ENCODE measurements at places on chromosomes 1 and 21.
A peak's percentile ranks its signal among the peaks of the same experiment; 100 is the strongest.

DNA sequence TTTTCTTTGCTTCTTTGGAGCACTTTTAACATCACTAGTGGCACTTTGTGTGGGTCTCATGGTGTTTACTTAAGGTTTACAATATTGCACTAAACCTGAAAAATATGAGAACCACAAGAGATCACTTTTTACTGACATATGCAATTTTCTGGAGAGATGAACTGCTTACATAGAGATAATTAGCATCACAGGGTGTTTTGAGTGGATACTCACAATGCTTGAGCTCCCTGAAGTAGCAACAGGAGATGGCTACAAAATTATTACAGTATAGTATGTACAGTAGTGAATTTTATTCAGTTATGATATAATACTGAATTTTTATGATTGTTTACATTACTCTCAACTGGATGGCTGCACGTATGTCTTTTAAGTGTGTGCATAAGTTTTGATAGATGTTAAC is 22.6 kb downstream of the RPRD2 start:
- peak; percentile 7 for DNase-seq

DNA sequence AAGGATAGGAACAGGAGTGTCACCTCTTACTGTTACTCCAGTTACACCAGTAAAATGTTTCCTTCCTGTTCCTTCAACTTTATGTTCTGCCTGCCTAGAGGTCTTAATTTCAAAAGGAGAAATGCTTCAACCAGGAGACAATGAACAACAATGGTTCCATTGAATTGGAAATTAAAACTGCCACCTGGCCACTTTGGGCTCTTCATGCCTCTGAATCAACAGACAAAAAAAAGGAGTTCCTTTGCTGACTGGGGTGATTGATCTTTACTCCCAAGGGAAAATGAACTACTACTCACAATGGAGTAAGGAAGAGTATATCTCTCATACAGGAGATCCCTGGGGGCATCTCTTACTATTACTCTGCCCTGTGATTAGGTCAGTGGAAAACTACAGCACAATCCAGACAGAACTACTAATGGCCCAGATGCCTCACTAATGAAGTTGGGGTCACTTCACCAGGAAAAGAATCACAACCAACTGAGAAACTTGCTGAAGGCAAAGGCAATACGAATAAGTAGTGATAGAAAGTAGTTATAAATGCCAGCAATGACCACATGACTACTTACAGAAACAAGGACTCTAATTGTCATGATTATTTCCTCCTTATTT is 76.6 kb upstream of the PRDX6 start:
- DNase-seq, result no peak

GRCh38 chr1:147124266-147124665 is 48.0 kb downstream of the PRKAB2 start:
- DNase-seq, result no peak

DNA sequence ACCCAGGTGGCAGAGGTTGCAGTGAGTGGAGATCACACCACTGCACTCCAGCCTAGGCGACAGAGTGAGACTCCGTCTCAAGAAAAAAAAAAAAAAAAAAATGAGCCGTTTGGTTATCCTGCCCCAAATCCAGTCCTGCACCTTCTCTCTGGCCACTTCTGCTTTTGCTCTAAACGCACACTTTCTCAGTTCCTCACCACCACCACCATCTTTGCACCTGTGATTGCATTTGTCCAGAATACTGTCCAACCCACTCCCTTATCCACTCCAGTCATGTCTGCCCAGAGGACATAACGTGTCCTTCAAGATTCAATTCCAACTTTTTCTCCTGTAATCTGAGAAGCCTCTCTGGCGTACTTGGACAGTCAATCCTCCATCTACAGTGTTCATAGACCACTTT is 2.2 kb upstream of the NEK2 start:
- no peak for DNase-seq

Data from NCI-H510A treated with DMSO at 0.1 percent for 48 hours (cell line).